ENCODE measurements at places on chromosomes 1 and 21.

DNA sequence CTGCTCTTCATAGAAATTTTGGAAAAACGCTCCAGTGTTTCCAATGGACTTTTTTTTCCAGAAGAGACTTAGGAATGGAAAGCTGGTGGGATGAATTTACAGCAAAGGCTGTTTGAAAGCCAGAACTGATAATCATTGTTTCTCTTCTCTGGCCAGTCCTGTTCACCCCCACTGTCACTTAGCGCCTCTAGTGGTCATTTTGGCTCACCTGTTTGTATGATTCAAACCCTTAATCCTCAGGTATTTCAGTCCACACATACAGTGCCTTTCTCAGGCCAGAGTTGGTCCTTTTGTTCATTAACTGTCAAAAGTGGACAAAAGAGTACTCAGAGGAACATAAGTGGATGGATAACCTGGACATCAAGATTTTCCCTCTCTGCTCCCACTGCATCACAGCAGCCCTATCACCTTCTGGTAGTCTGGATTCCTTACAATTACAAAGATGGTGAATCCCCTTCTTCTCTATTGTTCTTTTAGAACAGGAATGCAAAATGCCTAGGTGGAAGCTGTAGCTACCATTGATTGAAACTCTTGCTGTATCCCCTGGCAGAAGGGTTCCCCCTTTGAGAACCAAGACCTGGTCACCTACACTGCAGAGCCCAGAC lies 177.6 kb upstream of the OLFM3 start:
- no peak for DNase-seq

GRCh38 chr1:207798847-207799246 lies 47.0 kb downstream of the CD46 start:
- DNase-seq: peak; percentile 39

DNA sequence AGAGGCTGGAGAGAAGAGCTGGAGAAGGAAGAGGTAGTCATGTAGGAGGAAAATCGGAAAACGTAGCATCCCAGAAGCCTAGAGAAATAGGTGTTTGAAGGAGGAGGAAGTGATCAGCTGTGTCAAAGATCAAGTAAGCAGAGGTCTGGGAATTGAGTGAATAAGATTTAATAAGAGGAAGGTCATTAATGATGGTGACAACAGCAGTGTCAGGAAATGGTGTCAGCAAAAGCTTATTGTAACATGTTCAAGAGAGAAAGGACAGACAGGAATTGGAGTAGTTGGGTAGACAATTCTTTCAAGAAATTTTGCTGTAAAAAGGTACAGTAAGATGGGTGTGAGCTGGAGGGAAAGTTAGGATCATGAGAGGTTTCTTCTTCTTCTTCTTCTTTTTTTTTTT lies 41.6 kb upstream of the SLC6A9 start:
- DNase-seq: no peak

DNA sequence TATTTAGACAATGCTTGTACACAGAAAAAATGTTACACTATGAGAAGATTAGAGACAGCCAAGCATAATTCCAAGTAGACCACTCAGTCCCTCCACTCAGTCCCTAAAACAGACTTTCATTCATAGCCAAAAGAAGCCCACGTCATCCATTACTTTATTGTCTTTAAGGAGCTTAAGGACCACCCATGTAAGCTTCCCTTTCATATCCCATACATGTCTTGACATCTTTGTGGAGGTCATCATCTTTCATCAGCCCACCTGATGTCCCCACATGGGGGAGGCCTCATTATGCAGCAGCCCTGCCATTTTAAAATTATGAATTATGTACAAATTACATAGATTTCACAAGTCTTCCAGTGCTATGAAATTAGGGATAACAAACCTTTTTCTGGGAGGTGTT lies 92.6 kb upstream of the PALMD start:
- DNase-seq: no peak

GRCh38 chr1:210330279-210330866 lies 1.7 kb downstream of the HHAT start:
- DNase-seq: no peak

GRCh38 chr1:116667575-116668105 lies at the start of gene IGSF3:
TSS of gene IGSF3 (minus strand) at chr1:116667733. CDS start at chr1:116666326, 1,407 bp downstream.
- peak; percentile 87 for DNase-seq

GRCh38 chr1:67005068-67005467 lies 48.9 kb downstream of the SLC35D1 start:
- DNase-seq: no peak

- no peak for DNase-seq
Observed at GRCh38 chr21:25005388-25005787, 601.9 kb downstream of the MRPL39 start.

- no peak for DNase-seq
Observed at GRCh38 chr1:36387141-36387949, 1.6 kb upstream of the STK40 start.

DNA sequence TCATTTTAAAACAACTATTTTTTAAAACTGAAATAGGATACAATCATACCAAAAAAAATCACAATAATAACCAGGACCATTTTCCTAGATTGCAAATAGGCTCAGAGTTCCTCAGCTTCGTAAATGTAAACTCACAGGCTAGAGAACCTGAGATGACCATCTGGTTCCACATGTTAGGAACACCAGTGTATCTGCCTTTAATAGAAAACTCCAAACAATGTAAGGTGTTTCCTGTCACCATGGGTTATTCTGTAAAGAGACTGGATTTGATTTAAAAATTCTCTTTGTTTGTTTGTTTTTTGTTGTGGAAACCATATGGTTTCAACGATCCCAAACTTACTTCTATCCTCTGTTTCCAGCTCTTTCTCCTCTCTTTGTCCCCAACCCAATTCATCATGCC lies 197.5 kb downstream of the ZZZ3 start:
- DNase-seq: no peak

DNA sequence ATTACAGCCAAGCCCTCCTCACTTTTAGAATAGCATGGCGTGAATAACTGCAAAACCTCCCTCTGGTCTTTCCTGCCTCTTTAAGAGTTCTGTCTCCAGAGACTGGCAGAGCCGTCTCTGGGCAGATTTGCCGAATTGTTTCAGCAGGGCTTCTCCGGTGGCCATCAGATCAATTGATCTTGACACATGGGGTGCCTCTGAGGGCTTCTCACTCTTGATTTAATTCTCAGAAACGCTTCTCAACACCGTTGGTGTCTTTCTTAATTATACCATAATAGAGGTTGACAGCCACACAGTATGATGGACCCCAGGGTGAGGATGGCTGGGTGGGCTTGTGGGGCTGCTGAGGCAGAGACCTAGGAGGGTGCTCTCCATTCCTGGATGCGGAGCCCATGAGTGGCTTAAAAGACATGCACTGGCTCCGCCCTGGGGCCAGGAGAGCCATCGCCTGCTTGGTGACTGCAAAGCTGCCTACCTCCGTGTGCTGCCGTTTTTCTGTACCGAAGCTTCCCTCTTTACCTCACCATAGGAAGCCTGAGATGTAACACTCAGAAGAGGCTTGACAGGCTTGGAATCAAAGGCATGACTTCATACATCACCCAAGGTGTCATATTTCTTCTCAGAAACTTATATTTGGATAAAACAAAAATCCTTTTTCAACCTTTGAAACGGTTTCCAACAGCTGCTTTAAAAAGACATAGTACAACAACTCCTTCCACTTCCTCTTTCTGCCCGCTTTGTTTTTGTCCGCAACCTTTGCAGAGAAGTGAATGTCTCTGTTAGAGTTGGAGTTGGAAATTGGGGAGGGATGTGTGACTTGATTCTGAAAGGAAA lies 82.9 kb downstream of the GALNT2 start:
- DNase-seq: no peak

GRCh38 chr1:66598670-66599069 lies 64.7 kb downstream of the SGIP1 start:
- no peak for DNase-seq

DNA sequence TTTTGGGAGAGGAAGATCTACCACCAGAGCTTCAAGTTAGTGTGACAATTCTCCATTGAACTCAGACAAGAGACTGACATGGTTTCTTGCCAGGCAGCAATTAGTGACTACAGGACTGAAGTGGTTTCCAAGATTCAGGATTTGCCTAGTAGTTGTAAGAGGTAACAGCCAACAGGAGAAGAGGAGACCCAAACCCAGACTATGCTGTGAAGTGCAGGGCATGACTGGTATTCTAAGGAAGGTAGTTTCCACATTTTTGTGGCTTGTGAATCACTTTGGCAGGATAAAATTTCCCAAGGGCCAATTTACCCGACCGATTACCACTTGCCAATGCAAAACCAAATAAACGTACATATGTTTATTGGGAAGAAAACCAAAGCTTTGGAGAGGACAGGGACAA lies 14.7 kb upstream of the RAP1A start:
- no peak for DNase-seq

DNA sequence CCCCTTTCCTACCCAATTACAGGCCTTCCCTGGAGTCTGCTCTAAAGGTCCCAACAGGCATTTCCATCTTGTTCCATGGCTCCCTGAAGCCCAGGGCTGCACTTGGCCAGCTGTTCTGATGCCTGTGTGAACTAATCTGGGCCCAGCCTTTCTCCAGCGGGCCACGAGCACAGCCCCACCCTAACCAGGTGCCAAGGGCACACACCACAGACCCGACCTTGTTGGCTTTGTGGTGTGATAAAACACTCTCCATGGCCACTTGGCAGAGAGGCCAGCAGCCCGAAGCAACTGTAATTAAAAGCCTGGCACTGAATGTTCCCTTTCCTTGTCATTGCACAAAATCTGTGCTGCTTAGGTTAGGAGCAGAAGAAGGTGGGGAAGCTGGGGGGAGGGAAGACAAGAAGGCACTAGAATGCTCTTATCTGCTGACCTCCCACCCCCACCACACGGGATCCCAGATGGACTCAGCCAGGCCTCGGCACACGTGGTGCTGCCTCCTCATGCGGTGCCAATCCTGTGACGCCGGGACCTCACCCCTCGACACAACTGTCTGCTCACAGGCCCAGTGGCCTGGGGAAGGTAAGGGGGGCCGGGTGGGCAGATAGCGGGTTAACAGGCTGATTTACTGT lies 9.9 kb downstream of the HCRTR1 start:
- DNase-seq: peak; percentile 40

DNA sequence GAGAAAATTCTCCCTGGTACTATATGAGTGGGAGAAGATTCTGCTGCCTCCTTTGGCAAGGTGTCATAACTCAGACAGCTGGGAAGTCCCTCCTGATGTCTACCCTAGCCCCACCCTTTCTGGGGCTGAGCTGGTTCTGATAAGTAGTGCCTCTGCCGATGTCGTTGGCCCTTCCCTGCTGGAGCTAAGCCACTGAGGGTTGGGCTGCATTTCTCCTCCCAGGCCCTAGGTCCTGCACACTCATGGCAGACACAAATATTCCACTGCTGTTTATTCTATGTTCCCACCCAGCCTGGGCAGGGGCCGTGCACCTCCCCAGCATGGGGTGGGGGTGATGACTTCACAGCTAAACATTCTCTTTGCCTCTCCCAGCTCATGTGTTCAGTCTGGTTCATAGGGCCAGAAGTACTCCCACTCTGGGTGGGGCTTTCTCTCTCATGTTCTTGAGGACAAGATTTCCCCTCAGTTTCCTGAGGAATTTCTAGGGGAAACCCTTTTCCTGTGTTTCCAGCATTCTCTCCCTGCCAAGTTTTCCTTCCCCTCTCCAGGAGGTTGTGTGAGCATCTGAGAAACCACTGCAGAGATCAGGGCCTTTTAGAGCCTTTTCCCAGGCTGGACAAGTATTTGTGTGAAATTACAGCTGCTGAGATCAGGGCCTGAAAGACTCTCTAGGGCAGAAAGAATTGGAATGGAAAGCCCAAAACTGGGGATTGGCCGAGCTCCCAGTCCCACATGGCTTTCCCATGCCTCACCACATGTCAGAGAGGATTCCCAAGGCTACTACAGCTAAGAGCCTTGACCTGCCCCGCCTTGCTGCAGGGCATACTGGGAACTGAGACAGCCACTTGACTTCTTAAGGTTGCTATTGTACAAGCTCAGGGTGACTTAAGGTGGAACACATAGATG lies 66.2 kb downstream of the ATP2B4 start:
- DNase-seq: no peak

- no peak for DNase-seq
Observed at GRCh38 chr1:244388961-244389360, 62.7 kb downstream of the ADSS2 start.

DNA sequence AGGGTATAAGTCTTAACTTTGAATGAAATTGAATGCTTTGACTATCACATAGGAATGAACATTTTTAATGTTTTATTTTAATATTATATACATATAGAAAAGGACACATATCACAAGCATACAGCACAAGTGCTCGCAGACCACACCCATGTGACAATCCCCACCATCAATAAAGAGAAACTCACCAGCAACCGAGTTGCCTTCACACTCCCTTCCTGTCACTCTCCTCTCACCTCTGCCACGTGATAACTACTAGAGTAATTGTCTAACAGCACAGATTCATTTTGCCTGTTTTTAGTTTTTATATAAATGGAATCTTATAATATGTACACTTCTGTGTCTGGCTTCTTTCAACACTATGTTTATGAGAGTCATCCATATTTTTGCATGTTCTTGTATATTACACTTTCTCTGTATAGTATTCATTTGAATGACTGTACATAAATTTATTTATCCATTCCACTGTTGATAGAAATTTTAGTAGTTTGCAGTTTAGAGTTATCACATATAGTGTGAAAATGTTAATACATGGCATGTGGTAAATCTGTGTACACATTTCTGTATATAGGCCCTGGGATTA lies 304.9 kb upstream of the DUSP10 start:
- no peak for DNase-seq

- DNase-seq: no peak
Observed at GRCh38 chr21:14454016-14455009, 71.4 kb upstream of the HSPA13 start.

DNA sequence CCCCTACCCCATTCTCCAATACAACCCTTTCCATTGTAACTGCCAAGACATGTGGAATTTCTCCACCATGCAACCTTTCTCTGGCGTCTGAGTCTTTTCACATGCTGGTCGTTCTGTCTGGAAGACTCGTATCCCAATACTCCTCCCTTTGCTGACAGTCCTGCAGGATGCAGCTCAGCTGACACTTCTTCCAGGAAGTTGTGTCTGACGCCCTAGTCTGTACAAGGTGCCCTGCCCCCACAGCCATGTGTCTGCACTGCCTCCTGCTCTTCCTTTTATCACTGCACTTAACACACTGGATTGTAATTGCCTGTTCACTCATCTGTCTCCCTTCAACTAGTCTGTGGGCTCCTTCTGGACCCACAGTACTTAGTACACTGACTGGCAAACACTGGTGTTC lies 188.0 kb downstream of the LMX1A start:
- DNase-seq: no peak

GRCh38 chr21:17081193-17081592 lies 431.6 kb upstream of the CXADR start:
- no peak for DNase-seq

GRCh38 chr1:44061857-44062256 lies 30.6 kb upstream of the SLC6A9 start:
- DNase-seq: no peak
